ENCODE measurements at places on chromosomes 3 and 15.

DNA sequence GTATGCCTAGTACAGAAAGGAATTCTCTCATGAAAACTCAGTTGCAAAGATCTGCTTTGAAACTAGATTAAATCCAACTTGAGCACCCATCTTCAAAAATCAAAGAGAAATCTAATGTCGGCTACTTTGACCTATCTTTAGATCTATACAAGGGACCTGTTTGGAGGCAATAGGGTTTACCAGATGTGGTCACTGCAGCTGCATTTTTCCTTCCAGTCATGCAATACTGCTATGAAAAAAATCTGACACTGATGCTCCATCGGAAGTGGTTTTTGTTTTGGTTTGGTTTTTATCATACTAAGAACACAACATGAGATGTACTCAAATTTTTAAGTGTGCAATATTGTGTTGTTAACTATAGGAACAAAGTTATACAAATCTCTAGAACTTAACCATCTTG lies 169.5 kb downstream of the BCHE start:
- no peaks in the 10 kb centered on the region for H3K36me3 ChIP-seq
- H3K4me1 ChIP-seq: no peaks in the 10 kb centered on the region
- H3K27me3 ChIP-seq: no peaks in the 10 kb centered on the region
- no peak for DNase-seq
- no peak overlapping the region for H3K27ac ChIP-seq
- no peak overlapping the region for H3K4me3 ChIP-seq

- H3K36me3 ChIP-seq: peaks cover 10% of the 10 kb centered on the region
- DNase-seq: peak; percentile 97
Measured at GRCh38 chr3:49856181-49857005, at the start of gene TRAIP. Gene TRAIP (minus strand): TSS chr3:49856564. CDS start chr3:49856453, 111 bp downstream.

DNA sequence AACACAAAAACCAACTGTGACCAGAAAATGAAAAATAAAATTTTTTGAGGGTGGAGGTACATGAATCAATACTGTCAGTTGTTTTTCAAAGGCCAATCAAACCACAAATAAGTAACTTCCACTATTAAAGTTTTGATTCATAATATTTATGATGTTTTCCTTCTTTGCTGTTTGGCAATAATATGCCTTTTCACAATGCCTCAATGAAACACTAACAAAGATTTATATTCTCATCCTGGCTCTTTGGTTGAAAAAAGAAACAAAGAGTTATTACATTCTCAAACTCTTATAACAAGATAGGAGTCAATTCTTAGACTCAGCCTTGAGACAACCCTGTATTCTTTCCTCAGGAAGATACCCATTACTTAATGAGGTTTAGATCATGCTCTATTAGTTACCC lies 63.1 kb downstream of the C3orf70 start:
- peaks cover 16% of the 10 kb centered on the region for H3K4me1 ChIP-seq
- no peak overlapping the region for H3K4me3 ChIP-seq
- peaks cover 13% of the 10 kb centered on the region for H3K27me3 ChIP-seq
- H3K27ac ChIP-seq: no peak overlapping the region
- H3K36me3 ChIP-seq: peaks cover 10% of the 10 kb centered on the region

DNA sequence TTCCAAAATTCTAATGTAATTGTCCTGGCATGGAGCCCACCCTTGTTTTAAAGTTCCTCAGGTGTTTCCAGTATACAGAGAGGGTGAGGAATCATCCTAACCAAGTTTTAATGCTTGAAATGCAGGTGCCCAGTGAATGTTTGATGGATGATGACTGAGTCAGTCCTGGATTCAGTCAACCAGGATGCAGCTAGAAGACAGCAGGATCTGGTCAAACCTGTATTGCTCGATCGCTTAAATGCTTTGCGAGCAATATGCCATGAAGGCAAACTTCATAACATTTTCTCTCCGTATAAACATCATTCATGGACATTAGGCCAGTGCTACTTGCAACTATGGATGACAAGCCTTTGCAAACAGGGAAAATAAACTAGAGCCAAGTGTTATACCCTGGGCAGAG lies 591.2 kb downstream of the RSL24D1 start:
- H3K27ac ChIP-seq: no peak overlapping the region
- no peak overlapping the region for H3K4me3 ChIP-seq
- H3K27me3 ChIP-seq: peaks cover 19% of the 10 kb centered on the region
- no peak for DNase-seq
- H3K4me1 ChIP-seq: peaks cover 8% of the 10 kb centered on the region

GRCh38 chr3:42807929-42808328 lies 1.3 kb upstream of the ACKR2 start:
- no peak overlapping the region for H3K27ac ChIP-seq
- H3K27me3 ChIP-seq: peaks cover 15% of the 10 kb centered on the region
- no peak overlapping the region for H3K4me3 ChIP-seq
- peaks cover 42% of the 10 kb centered on the region for H3K4me1 ChIP-seq
- DNase-seq: no peak
- H3K36me3 ChIP-seq: no peaks in the 10 kb centered on the region

All from nephron progenitor cell (in vitro differentiated cells).